Progenitor cell of endocrine pancreas (in vitro differentiated cells): ENCODE measurements at places on chromosomes 2 and 18. TPM values are rescaled to one million over a fixed set of nuclear protein-coding genes. Genes with fewer than 3 reads are reported as not detected.

The CMPK2 gene
- total RNA-seq = 3.4 and 3.6 TPM in 2 replicates

The LIPG gene
- 34.1 and 34.4 TPM in 2 replicates for total RNA-seq

The GORASP2 gene
- total RNA-seq = 64.3 and 66.9 TPM in 2 replicates

The SERPINB13 gene
- not detected in 2 replicates for total RNA-seq

The EPB41L3 gene
- 41.7 and 49.8 TPM in 2 replicates for total RNA-seq

The ITGB6 gene
- 6.7 and 7.0 TPM in 2 replicates for total RNA-seq

The POTEE gene
- 3.3 and 4.7 TPM in 2 replicates for total RNA-seq

The POMC gene
- 5.4 and 6.5 TPM in 2 replicates for total RNA-seq

The AQP12B gene
- not detected in 2 replicates for total RNA-seq

The POTEI gene
- total RNA-seq = 4.9 and 5.6 TPM in 2 replicates

The IL37 gene
- total RNA-seq = not detected in 2 replicates

The IL36RN gene
- total RNA-seq = 0.13 TPM in 1 of 2 replicates, not detected in the other

- no peak for DNase-seq
These were observed 316.0 kb upstream of the MEX3C start for GRCh38 chr18:51513517-51513916.

DNA sequence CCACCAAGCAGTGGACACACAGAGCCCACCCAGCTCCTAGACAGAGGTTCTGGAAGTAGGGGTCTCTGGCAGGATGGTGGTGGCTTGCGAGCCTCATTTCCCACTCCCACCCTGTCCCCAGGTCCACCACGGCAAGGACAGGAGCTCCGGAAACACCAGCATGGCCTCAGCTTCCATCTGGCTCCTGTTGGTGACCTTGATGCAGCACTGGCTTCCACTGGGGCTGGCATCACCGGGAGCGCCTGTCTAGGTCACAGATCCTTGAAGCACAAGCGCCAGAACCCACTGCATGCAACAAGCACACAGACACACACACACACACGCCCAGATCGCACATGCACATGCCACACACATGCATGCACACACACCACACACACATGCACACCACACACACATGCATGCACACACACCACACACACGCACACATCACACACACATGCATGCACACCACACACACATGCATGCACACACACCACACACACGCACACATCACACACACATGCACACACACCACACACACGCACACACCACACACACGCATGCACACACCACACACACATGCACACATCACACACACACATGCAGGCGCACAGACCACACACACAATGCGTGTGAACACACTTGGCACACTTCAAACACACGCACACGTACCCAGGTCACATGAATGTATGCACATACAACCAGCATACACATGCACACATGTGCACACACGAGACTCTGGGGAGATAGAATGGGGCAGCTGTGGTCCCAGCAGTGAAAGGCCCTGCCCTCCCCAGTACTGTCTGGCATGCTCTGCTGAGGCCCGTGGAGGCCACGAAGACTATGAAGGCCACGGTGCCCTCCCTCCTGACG, 63.7 kb downstream of the TWIST2 start:
- no peak for DNase-seq

- no peak for DNase-seq
These were observed 5.2 kb upstream of the FHL2 start for GRCh38 chr2:105403783-105404698.

- no peak for DNase-seq
These were observed 40.2 kb upstream of the VRK2 start for GRCh38 chr2:58006256-58006951.

DNA sequence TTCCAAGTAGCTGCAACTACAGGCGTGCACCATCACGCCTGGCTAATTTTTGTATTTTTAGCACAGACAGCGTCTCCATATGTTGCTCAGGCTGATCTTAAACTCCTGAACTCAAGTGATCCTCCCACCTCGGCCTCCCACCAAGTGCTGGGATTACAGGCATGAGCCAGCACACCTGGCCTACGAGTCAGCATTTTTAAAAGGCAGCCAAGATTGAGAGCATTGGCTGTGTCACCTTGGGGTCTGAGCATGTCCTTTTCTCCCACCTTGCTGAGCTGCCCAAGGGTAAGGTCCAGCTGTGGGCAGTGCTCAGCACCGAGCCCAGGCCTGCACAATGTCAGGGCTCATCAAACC, 142.8 kb upstream of the LMAN1 start:
- no peak for DNase-seq

DNA sequence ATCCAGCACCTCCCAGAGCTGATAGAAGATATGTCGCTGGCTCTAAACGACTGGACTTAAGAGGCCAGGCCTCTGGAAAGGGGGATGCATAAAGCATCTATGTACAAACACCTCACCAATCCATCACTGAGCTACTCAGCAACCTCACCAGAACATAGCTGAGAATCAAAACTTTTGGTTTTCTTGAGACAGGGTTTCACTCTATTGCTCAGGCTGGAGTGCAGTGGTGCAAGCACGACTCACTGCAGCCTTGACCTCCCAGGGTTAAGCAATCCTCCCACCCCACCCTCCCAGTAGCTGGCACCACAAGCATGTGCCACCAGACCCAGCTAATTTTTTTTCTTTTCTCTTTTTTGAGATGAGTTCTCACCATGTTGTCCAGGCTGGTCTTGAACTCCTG, 62.9 kb upstream of the MSH6 start:
- DNase-seq = no peak

DNA sequence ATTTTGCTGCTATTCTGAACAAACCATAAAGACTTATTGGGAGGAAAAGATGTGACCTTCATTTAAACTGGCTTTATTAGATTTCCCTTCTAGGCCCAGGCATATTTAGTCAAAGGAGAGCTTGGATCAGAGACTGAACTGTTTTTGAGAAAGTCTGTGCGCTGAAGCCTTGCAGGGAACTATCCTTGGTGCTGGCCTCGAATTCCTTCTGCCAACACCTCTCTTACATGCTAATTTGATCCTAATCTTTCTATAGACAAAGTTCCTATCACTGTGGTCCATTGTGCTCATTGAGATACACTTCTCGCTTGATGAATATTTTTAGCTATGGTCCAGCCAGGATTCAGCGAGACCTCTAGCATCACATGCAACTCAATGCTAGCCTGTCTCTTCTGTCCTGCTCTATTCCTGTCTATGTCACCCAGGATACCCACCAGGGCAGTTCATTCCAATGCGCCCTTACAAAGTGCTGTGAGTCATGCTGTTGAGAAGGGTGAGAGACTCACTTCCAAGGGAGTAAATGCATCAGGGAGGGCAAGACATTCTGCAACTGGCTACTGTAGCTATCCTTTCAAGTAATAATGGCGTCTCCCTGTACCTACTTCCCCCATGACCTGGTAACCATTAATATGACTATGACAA, 356.7 kb upstream of the LYPD1 start:
- no peak for DNase-seq

GRCh38 chr2:47656715-47657600, 126.0 kb upstream of the MSH6 start:
- DNase-seq = no peak

GRCh38 chr18:5622905-5623304, 79.1 kb upstream of the EPB41L3 start:
- DNase-seq = no peak

GRCh38 chr2:241412144-241412543, 56.1 kb downstream of the FARP2 start:
- DNase-seq = no peak

- no peak for DNase-seq
These were observed 138.6 kb upstream of the CDCA7 start for GRCh38 chr2:173216051-173216450.

- DNase-seq = no peak
These were observed 47.9 kb downstream of the HADHB start for GRCh38 chr2:26292646-26293045.

DNA sequence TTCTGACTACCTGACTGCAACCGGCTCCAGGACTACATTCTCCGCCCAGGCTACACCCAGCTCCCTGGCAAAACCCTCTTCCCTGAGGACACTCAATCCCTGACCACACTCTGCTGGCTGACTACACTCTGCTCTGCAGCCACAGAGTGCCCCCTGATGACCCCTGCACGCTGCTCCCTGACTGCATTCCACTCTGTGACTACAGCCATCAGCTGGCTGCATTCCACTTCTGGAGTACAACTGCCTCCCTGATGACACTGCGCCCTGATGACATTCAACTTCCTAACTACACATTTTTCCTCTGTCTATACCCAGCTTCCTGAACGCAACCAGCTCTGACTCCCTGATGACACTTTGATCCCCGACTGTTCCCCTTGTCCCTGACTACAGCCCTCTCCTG, 71.3 kb upstream of the NRXN1 start:
- no peak for DNase-seq

DNA sequence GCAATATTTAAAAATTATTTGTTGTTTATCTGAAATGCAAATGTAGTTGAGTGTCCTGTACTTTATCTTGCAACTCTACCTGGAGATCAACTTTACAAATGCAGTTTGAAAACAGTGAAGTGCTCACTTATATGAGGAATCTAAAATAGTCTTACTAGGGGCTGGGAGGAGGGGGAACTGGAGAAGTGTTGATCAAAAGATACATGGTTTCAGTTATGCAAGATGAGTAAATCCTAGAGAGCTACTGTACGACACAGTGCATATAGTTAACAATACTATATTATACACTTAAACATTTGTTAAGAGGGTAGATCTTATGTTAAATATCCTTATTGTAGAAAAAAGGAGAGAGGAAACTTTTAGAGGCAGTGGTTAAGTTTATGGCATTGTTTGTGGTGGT, 241.9 kb downstream of the BCL11A start:
- DNase-seq = no peak

- no peak for DNase-seq
These were observed 643.9 kb upstream of the NXPH2 start for GRCh38 chr2:139424101-139424500.

GRCh38 chr2:29460190-29460589, 345.0 kb downstream of the CLIP4 start:
- no peak for DNase-seq

DNA sequence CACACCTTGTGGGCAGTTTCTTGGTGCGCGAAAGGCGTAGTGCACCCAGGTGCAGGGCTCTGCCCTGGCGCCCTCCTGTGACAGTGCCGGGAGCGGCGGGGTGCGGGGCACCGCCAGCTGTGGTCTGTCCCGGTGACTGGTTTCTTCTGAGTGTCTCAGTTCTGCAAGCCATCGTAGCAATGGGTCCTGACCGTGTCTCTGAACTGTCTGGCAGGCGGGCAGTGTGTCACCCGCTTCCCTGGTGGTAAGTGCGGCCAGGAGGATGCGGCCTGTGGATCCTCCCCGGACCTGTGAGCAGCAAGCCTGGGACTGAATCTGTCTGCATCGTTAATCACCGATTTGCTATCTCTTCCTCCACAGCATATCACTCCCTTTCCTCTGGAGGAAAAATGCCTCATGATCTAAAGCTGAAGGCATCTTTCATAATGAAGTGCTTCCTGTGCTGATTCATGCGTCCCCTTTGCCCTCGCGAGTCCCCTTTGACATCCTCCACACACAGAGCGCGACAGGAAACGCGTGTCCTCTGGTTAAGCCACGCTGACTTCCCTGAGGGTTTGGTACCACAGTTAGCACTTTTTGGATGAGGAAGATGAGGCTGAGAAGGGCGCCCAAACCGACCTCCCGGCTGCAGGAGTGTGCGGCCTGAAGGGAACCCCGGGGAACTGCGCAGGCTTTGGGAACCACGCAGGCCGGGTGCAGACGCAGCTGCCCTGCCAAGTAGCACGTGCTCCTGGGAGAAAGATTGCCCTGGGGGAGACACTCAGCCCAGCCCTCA, 416.0 kb upstream of the HS6ST1 start:
- DNase-seq = no peak

DNA sequence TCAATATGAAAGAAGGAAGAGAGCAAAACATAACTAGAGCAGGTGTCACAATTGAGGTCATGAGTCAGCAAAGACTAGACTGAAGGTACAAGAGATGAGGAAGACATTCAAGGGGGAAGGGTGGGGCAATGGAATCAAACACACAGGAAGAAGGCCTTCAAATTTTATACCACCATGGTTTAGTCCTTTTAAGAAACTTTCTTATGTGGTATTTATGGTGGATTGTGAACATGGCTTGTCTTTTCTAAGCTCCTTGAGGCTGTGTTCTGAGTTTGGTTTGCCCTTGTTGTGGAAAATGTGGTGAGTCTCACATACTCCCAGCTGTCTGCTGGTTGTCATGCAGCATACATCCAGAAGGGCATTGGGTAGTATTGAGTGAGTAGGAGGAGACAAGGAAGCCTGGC, 62.1 kb downstream of the NABP1 start:
- no peak for DNase-seq

DNA sequence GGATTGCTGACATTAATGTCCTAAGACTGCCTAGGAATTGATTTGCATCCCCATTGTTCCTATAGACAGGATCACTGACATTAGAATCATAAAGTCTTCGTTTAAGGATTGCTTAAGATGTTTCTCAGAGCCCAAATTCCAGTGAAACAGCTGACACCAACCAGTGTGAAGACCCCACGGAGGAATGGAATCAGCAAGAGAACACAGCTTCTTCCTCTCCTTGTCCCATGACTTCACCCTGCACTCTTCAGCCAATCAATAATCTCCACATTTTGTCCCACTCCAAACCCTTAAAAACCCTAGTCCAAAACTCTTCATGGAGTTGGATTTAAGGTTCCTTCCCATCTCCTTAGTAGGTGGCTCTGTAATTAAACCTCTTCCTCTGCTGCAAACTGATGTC, 157.0 kb upstream of the NDUFV2 start:
- no peak for DNase-seq

DNA sequence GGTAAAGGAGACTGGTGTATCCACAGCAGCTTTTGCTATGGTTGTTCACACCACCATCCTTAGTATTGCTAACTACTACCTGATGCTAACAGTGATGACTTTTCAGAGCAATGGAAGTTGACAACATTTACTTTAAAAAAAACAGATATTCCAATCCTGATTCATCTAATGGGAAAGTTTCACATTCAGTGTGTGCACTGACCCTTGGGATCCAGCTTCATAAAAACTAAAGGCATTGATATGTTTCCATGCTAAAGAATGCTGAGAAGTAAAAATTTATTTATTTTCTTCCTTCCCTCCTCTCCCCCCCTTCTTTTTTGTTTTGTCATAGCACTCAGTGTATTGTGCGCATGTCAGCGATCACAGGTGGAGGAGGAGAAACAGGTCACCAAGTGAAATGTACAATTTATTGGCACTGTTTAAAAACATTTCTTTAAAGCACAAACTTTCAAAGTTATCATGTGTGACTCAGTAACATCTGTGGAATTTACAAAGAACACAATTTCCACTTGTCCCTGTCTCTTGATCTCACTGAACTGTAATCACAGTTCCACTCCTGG, 229.9 kb downstream of the ALK start:
- no peak for DNase-seq

GRCh38 chr2:50694798-50695197, 337.1 kb downstream of the NRXN1 start:
- no peak for DNase-seq

DNA sequence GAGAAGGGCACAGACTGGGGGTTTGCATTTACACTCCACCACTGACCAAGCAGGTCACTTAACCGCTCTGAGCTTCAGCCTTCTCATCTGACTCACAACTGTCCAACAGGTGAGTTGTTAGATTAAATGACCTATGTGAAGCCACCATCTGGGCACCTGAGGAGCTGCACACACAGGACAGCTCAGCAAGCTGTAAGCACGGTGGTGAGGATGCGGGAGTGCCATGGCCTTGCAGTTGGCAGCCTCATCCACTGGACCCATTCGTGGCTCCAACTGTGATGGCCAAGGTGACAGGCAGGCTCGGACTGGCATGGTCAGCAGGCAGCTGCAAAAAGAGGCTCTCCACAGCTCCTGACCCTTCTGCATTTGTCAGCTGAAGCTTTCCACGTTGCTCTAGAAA, 23.3 kb upstream of the AMMECR1L start:
- DNase-seq = no peak
